ENCODE measurements at places on chromosomes 5 and 9.

- no peak for DNase-seq
These were observed 78.6 kb upstream of the ABCA1 start for GRCh38 chr9:105006514-105006913.

DNA sequence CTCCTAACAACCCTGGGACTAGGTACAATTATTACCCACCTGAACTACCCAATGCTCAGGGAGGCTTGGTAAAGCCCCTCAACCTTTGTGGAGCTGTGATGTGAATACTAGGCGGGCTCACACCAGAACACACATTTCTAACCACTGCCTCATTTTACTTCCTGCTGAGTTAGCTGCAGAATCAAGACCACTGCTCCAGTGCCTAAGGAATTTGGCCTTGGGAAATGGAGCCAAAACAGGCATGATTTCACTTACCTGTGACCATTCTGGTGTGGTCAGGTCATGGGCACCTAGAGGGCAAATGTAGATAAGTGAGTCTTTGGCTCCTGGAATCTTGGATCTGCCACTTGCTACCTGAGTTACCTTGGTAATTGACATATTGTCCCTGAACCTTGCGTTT lies 5.2 kb downstream of the WWC1 start:
- DNase-seq, result no peak

DNA sequence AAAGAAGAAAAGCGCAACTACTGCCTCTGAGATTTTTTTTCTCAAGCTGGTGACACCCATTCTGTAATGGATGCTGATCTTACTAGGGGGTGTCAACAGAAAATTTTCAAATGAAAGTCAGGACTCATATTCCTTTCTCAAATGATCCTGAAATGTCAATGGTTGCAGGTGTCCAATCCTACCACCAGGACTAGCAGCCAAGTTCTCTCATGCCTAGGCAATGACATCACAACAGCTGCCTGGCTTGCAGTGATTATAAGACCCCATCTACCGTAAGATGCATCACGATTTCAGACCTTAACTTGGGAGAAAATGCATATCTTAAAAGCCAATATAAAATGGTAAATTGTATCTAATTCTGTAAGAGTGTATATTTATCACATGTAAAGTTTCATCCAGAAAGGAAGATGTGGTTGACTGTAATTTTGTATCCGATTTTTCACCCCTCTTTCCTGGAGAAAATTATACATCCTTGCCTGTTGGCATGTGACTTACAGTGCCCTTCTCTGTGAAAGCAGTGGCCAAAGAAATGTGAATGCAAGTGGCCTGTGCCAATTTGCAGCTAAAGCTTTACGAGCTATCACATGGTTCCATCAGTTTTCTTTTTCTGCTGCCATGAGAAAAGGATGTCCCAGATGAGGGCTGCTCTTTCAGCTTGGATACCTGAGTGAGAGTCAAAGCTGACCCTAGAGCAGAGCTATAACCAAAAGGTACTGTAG lies 104.4 kb downstream of the DENND1A start:
- DNase-seq, result peak; percentile 48

DNA sequence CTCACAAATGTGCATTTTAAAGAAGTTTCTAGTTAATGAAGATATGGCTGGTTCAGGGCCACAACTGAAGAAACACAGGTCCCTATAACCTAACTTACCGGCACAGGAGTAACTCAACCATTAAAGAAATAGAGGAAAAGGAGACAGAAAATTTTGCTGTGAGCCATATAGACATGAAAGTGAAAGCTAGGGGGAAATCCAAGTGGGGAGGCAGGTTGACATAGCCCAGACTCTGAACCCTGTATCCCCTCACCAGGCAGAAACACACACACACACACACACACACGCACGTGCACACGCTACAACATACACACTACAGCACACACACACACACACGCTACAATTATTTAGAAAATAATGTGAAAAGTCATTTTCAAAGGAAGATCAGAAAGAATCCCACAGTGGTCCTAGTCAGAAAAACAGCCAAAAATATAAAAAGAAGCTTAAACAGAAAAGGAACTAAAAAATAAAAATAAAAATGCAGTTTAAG lies 856.4 kb upstream of the CDH6 start:
- no peak for DNase-seq

- peak; percentile 4 for DNase-seq
These were observed 2233.8 kb upstream of the C9orf72 start for GRCh38 chr9:29806937-29807618.

GRCh38 chr5:87231037-87231808 lies 36.5 kb upstream of the RASA1 start:
- DNase-seq, result no peak

DNA sequence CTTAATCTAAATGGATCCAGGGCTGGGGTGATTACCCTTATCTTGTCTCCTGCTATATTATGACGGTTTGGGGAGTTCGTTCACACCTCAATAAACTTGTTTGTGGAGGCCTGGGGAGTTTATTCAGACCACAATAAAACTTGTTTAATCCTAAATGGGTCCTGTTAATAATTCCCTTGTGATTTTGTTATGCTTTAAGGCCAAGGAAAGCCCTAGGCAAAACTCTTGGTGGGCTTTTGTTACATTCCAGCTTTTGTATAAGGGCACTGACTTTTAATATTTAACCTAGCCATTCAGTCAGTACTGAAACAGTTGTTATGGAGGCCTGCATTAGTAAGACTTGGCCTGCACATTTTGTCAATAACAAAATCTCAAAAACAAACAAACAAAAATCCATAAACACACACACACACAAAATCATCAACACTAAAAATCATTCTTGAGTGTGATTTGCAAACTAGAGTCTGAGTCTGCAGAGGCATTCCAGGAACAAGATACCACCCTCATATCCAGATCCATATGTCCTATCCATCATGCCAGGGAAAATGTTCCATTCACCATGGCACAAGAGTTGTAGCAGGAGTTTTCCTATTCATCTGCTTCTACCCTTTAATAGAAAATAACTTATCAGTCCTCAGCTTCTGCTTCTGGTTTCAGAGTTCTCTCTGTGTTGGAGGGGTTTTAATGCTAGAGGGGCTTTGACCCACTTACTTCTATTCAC lies 421.7 kb downstream of the AGTPBP1 start:
- no peak for DNase-seq

DNA sequence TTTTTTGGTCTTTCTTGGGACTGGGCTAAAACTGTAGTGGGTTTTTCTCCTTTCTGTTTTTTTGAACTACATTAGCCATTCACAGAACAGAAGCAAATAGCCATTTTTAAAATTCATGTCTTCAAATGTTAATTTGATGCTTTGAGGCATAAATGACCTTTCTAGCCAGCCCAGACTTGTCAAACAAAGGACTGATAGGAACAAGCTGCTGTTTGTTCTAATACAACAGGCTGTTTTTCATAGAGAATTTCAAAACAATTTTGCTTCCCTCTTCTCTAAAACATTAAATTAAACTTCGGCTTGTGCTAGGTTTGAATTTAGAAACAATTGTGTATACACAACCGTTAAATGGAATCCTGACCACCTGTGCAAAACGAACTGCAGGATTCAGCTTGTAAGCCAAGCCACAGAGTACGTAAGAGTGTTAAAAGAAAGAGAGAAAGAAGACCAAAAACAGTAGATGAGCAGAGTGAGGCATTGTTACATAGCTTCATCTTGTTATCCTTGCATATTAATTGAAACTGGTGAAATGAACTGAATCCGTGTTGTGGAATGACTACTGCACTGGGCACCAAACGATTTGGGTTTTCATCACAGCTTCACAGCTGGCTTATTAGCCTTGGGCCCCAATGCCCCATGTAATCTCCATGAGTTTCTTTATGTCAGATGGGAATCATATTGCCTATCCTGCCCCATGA lies 100.0 kb downstream of the ZSWIM6 start:
- DNase-seq, result no peak

DNA sequence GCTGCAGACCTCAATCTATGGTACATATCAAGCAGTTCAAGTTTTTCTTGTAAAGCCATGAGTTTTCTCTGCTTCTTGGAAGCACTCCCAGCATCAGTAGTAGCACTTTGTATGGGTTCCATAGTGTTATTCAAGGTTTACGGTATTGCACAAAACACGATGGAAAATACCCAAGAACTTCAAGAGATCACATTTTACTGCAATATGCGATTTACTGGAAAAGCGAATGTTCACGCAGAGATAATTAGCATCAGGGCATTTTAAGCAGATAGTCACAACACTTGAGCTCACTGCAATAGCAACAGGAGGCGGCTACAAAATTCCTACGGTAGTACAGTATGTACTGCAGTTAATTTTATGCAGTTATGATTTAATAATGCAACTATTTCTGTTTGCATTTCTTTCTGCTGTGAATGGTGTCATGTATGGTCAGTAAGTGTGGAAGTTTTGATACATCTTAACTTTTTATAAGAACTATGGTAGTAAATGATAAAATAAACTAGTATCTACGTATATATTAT lies 200.8 kb downstream of the SMARCA2 start:
- no peak for DNase-seq

- DNase-seq, result no peak
These were observed 5.9 kb downstream of the TRPM3 start for GRCh38 chr9:71115448-71115975.

- no peak for DNase-seq
These were observed 974 bp downstream of the CCDC69 start for GRCh38 chr5:151222790-151223446.

DNA sequence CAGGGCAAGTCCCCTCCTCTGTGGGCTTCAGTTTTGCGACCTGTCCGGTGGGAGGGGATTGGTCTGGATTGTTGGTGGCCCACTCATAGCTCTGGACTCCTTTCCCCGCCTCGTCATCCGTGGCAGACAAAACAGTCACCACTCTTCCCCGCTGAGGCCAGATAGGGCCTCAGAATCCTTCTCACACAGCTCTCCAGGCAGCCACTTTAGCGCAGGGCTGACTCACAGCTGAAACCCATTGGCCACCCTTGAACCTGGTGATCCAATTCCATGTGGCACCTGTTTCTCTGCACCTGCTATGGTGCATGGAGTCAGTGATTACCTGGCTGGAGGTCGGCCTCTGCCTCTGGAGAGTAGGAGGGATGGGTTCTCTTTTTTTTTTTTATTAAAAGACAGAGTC lies 15.8 kb upstream of the CACFD1 start:
- DNase-seq, result no peak

GRCh38 chr9:127366594-127366993 lies 30.4 kb upstream of the SLC2A8 start:
- no peak for DNase-seq

DNA sequence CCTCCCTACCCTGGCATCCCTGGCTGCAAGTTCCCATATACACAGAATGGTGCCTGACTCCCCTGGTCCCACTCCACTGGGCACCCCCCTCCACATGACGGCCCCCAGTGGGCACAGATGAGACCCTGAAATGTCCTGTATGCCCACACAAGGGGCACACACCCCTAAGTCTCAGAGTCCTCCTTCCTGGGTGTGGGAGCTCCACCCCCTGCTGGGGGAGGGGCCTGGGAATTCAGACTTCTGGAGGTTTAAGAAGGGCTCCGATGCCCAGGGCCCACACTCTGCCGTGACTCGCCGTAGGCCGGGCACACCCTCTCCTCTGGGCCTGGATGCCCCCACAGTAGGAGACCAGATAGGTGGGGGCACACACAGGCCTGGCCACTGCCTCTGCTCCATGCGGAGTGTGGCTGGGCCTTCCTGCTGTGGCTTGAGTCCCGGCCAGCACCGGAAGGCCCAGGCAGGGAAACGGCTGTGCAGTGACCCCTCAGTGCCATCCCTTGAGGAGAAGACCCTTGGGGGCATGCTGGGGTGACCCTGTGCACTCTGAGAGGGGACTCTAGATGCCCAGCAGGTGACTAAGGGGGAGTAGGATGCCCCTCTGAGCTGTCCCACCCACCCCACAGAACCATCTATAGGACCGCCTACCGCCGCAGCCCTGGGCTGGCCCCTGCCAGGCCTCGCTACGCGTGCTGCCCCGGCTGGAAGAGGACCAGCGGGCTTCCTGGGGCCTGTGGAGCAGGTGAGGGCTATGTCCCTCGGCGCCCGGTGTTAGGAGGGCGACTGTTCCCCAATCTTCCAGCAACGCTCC lies 6.5 kb downstream of the EGFL7 start:
- no peak for DNase-seq

- DNase-seq, result no peak
These were observed 45.9 kb upstream of the PHYKPL start for GRCh38 chr5:178278358-178279023.

- no peak for DNase-seq
These were observed 50.9 kb downstream of the SUSD1 start for GRCh38 chr9:112124156-112124555.

DNA sequence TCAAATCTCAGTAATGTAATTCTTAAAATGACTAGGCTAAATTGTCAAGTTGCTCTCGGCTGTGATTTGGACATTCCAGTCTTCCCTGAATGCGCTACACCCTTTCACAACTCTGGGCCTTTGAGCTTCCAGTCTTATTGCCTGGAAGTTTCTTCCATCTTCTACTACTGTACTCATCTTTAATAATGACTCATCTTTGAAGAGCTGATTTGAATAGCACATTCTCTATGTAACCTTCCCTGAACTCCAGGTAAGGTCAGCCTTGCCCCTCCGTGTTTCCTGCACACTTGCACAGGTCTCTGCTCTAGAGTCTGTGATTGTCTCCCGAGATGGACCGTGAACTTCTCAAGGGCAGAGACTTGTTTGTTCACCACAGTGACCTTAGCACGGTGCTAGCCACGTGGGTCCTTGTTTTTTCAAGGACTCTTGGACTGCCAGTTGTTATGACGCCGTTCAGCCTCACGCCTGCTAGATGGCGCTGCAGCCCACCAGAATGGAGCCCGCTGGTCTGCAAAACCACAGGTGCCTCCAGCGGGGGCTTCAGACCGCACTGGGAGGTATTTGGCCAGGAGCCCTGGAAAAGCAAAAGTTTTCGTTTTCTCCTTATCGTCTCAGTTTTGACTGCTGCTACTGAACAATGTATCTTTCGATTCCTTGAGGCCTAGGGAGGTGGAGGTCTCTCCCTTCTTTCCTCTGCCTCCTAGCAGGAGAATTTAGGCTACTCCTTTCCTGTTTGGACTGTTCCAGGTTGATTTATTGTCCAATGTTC lies 44.4 kb downstream of the SEC61B start:
- DNase-seq, result peak; percentile 85

DNA sequence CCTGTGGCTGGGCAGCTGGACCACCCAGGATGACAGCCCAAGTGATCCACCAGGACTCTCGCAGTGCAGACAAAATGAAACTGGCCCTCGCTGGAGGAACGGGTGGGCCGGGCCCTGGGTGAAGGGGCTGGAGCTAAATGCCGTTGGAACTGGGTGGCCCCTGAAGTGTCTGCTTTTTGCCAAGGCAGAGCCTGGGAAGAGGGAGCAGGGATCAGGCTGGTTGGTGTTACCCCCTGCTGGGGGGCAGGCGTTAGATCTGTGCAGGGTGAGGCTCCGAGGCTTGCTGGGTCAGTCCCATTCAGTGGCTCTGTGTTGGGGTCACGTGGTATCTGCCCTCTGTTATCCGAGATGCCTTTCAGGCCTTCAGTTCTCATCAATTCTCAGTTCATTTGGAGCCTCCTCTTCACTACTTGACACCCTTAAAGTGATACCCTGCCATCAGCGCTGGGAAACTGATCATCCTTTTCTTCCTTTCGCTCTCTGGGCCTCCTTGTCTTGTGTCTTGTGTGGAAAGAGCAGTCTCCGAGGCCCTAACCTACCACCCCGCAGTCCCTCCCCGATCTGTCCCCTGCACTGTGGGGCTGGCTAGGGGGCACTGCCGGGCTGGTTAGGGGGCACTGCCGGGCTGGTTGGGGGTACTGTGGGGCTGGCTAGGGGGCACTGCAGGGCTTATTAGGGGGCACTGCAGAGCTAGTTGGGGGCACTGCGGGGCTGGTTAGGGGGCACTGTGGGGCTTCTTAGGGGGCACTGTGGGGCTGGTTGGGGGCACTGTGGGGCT lies 37.3 kb downstream of the COL5A1 start:
- peak; percentile 73 for DNase-seq

All from eye (tissue), 1 donor.